ENCODE measurements at places on chromosomes 4 and X.

DNA sequence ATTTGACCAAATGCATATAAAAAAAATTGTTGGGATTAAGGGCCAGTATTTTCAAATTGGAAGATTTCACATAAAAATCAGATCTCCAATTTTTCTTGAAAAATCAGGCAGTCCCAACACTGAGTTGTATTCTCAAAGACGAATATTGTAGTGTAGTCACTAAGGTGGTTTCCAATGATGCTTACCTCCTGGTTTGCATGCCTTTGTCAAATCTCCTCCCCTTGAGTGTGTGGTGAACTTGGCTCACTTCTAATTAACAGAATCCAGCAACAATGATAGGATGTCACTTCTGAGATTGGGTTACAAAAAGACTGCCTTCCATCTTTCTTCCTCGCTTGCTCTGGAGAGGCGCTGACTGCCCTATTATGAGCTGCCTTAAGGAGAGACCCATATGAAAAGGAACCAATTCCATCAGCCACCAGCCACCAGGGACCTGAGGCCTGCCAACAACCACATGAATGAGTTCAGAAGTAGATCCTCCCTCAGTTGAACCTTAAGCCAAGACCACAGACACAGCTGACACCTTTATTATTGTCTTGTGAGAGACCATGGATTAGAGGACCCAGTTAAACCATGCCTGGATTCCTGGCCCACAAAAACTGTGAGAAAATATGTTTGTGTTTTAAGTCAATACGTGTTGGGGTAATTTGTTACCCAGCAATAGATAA is 31.2 kb upstream of the TSPAN5 start:
- peaks cover 9% of the 10 kb centered on the region for H3K4me1 ChIP-seq
- H3K27me3 ChIP-seq = no peaks in the 10 kb centered on the region
- H3K36me3 ChIP-seq = no peaks in the 10 kb centered on the region
- H3K27ac ChIP-seq = no peak overlapping the region
- no peak overlapping the region for H3K4me3 ChIP-seq
- DNase-seq = no peak

- no peaks in the 10 kb centered on the region for H3K27me3 ChIP-seq
- H3K36me3 ChIP-seq = no peaks in the 10 kb centered on the region
- DNase-seq = no peak
- no peak overlapping the region for H3K27ac ChIP-seq
- H3K4me3 ChIP-seq = no peak overlapping the region
Measured at GRCh38 chr4:82388405-82388804, 14.6 kb upstream of the HNRNPD start.

DNA sequence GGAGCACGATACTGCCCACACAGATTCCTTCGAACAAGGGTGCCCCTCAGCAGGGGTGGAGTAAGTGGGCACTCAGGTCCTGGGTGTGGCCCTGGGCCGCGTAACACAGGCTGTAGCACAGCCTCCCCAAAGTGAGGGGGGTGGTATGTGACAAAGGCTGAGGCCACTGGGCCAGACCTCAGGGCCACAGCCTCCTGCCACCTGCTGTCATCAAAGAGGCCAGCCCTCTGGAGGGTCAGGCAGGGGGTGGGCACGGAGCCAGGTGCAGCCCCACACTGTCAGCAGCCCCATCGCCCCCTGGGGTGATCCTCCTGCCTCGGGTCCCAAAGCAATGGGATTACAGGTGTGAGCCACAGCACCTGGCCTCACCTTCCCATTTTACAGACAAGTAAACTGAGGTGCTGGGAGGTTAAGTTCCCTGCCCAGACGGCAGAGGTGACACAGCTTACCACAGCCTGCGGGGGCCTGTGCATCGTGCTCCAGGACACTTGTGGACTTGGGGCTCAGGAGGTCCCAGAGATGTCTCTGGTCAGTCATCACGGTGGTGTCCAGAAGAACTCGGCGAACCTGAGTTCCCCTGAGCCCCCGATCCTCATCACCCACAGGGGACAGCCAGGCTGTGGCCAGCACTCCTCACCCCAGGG is 27.5 kb upstream of the MXD4 start:
- H3K4me3 ChIP-seq = no peak overlapping the region
- no peak overlapping the region for H3K27ac ChIP-seq
- peak; percentile 39 for DNase-seq
- H3K27me3 ChIP-seq = no peaks in the 10 kb centered on the region
- no peaks in the 10 kb centered on the region for H3K4me1 ChIP-seq
- no peaks in the 10 kb centered on the region for H3K36me3 ChIP-seq

DNA sequence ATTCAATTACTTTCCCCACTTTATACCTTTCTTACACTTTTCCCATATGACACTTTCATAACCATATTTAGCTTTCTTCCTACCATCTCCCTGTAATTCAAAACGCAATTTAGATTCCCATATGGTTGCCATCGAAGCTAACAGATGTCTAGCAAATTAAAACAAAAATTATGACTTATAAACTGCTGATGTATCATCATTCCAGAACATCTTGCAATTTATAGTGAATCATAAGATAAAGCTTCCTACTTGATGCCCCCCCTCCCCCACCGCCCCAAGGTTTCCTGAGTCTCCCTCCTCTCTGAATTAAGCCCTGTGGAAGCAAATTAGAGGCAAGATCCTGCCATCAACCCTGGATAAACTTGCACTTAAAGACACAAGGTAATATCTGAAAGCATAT is 5.4 kb downstream of the TSPAN5 start:
- no peak overlapping the region for H3K27ac ChIP-seq
- H3K4me3 ChIP-seq = no peak overlapping the region
- no peaks in the 10 kb centered on the region for H3K36me3 ChIP-seq
- no peaks in the 10 kb centered on the region for H3K4me1 ChIP-seq

- H3K4me3 ChIP-seq = no peak overlapping the region
- DNase-seq = no peak
- no peaks in the 10 kb centered on the region for H3K36me3 ChIP-seq
- no peaks in the 10 kb centered on the region for H3K4me1 ChIP-seq
- no peaks in the 10 kb centered on the region for H3K27me3 ChIP-seq
Measured at GRCh38 chr4:40409835-40410234, 74.7 kb downstream of the CHRNA9 start.

DNA sequence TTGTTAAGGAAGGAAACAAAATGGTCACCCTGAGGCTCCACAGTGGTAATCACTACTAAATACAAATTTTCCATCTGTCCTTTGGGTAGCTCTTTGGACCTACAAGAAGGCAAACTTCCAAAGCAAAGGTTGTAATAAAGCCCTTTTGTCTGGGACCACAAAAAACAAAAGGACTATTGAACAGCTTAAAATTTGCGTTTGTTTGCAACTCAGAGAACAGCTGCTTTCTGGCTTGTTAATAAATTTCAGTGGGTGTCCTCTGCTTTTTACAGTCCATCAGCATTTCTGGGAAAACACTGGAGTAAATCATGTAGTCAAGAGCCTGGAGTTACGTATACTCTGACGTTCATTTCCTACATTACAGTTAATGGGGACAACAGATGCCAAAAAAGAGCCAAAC is 439.7 kb upstream of the DIAPH2 start:
- no peak for DNase-seq
- no peaks in the 10 kb centered on the region for H3K36me3 ChIP-seq
- no peak overlapping the region for H3K4me3 ChIP-seq
- no peaks in the 10 kb centered on the region for H3K4me1 ChIP-seq

DNA sequence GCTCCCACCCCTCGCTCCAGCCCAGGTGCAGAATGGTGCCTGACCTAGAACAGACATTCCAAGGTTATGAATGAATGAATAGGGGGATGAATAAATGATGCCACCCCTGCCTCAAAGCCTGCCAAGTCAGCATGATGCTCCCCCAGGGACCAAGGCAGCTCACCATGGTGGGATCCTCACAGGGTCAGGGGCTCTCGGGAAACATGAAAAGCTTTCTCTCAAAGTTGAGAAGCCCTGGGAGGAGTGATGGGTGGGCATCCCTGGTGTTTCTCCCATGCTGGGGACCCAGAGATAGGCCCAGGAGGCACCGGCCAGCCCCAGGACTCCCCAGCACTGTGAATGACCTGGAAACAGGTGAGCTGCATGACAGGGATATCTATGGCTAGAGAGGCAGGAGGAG is 58.9 kb downstream of the HTRA3 start:
- H3K27ac ChIP-seq = no peak overlapping the region
- DNase-seq = peak; percentile 18
- H3K4me1 ChIP-seq = no peaks in the 10 kb centered on the region
- H3K27me3 ChIP-seq = no peaks in the 10 kb centered on the region
- no peaks in the 10 kb centered on the region for H3K36me3 ChIP-seq

GRCh38 chrX:37847733-37848197 is 394 bp upstream of the DYNLT3 start:
- DNase-seq = no peak
- no peaks in the 10 kb centered on the region for H3K36me3 ChIP-seq
- peak overlapping the region; percentile 77 for H3K4me3 ChIP-seq
- peaks cover 32% of the 10 kb centered on the region for H3K27me3 ChIP-seq
- no peak overlapping the region for H3K27ac ChIP-seq
- no peaks in the 10 kb centered on the region for H3K4me1 ChIP-seq

DNA sequence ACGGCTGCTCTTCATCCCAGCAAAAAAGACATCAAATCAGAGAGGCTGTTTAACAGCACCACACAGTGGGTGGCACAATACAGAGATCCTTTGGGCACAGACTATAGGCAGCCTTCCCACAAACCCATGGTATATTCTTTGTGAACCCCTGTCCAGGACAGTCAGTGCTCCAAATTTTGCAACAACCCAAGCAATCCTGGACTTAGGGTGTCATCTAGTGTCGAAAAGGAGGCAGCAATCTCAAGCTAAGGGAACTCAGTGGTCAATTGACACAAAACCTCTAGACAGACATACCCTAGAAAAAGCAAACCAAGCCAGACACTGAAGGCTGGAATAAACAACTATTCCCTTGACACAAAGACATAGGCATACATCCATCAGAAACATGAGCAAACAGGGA is 137.4 kb downstream of the BMP15 start:
- no peaks in the 10 kb centered on the region for H3K36me3 ChIP-seq
- DNase-seq = no peak
- no peak overlapping the region for H3K27ac ChIP-seq
- H3K27me3 ChIP-seq = no peaks in the 10 kb centered on the region
- H3K4me3 ChIP-seq = no peak overlapping the region
- no peaks in the 10 kb centered on the region for H3K4me1 ChIP-seq

DNA sequence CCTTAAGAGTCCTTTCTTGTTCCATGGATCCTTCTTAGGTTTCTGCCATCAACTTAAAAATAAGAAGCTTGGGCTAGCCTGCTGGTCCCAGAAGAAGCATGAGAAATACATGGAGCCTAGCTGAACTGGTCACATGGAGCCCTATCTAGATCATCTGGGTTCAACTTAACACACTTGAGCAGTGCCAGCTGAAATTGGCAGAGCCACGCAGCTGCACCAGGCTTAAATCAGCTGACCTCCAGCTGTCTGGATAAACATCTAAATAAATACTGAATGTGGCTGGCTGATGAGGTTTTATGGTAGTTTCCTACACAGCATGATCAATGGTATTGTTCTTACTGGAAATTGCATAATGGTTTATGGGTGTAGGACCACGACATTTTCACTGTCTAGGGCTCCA is 598.4 kb upstream of the FAM241A start:
- H3K27me3 ChIP-seq = no peaks in the 10 kb centered on the region
- no peaks in the 10 kb centered on the region for H3K4me1 ChIP-seq
- H3K27ac ChIP-seq = no peak overlapping the region
- H3K4me3 ChIP-seq = no peak overlapping the region

DNA sequence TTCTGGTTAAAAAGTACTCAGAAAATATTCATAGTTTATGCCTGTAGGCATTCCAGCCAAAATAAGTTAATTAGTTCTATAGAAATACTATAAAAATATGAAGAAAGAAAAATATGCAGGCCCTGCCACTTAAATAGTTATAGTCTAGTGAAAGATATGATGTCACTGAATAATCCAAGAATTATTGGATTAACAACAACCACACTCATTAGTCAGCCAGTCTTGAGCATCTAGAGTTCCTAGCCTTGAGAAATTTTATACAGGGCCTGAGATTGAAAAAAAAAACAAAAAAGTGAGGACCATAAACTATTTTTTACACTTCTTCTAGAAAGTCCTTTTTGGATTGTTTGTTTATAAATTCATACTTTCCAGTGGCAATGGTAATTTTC is 823.0 kb downstream of the FAT4 start:
- H3K4me3 ChIP-seq = no peak overlapping the region
- no peaks in the 10 kb centered on the region for H3K36me3 ChIP-seq
- no peaks in the 10 kb centered on the region for H3K27me3 ChIP-seq

DNA sequence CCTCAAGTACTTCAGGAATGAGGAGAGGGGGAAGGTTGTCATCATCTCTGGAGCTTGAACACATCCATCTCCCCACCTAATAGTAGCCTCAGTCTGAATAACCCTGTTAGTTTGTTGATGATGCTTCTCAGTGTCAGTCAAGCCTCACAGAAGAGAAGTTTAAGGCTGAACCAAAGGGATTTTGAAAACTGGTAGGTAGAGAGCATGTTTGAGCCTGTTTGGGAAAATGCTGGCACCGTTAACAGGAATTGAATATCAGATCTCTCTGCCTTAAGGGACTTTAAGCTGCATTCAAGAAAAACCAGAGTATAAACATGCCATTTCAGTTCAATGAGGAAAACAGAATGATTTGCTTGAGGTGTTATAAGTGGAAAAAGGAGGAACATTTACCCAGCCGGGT is 73.1 kb downstream of the MAPK10 start:
- no peak overlapping the region for H3K4me3 ChIP-seq
- no peaks in the 10 kb centered on the region for H3K4me1 ChIP-seq
- no peak overlapping the region for H3K27ac ChIP-seq
- H3K27me3 ChIP-seq = no peaks in the 10 kb centered on the region

- no peaks in the 10 kb centered on the region for H3K4me1 ChIP-seq
- H3K27ac ChIP-seq = no peak overlapping the region
- peaks cover 29% of the 10 kb centered on the region for H3K27me3 ChIP-seq
- H3K36me3 ChIP-seq = no peaks in the 10 kb centered on the region
Measured at GRCh38 chrX:137044893-137045292, 11.1 kb upstream of the GPR101 start.

DNA sequence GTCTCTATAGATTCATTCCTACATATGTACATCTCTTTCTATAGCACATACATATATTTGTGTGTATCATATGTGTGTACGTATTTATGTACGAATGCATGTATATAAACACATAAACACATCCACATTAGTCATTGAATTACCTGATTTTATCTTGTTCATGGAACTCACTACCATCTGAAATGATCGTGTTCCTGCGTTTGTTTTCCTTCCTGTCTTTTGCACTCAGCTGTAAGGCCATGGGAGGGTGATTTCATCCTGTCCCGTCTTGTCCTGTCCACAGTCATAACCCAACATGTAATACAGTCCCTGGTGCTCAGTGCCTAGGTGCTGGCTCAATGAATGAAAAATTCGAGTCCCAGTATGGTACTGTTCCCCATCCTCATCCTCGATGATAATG is 191.8 kb upstream of the PSAPL1 start:
- H3K4me3 ChIP-seq = no peak overlapping the region
- no peak for DNase-seq
- H3K27ac ChIP-seq = no peak overlapping the region
- H3K27me3 ChIP-seq = no peaks in the 10 kb centered on the region
- no peaks in the 10 kb centered on the region for H3K4me1 ChIP-seq
- H3K36me3 ChIP-seq = no peaks in the 10 kb centered on the region

GRCh38 chr4:8906668-8906970 is 35.0 kb upstream of the HMX1 start:
- no peaks in the 10 kb centered on the region for H3K36me3 ChIP-seq
- DNase-seq = peak; percentile 32
- H3K27me3 ChIP-seq = peaks cover 10% of the 10 kb centered on the region
- H3K4me3 ChIP-seq = no peak overlapping the region

Measured in endodermal cell (in vitro differentiated cells).